ENCODE measurements at places on chromosomes 16 and 17. TPM values are rescaled to one million over a fixed set of nuclear protein-coding genes. Genes with fewer than 3 reads are reported as not detected.

DNA sequence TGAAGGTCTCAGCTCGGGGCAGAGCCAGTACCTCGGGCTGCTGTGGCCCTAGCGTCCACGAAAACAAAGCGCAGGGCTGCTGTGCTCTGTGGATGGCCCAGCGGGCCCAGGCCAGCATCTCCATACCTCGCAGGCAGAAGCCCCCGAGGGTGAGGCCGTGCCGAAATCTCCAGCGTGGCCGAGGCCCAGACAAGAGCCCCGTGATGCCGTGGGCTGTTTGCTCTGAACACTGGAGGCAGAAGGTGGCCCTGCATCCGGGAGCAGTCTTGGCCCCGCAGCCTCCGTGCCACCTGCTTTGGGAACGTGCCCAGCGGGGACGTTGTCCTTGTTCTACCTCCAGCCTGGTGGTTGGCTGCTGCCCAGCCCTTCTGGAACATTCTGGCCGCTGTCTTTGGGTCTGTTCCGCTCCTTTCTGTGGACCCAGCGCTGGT is 121.4 kb downstream of the BANP start:
- no peak for ATAC-seq

DNA sequence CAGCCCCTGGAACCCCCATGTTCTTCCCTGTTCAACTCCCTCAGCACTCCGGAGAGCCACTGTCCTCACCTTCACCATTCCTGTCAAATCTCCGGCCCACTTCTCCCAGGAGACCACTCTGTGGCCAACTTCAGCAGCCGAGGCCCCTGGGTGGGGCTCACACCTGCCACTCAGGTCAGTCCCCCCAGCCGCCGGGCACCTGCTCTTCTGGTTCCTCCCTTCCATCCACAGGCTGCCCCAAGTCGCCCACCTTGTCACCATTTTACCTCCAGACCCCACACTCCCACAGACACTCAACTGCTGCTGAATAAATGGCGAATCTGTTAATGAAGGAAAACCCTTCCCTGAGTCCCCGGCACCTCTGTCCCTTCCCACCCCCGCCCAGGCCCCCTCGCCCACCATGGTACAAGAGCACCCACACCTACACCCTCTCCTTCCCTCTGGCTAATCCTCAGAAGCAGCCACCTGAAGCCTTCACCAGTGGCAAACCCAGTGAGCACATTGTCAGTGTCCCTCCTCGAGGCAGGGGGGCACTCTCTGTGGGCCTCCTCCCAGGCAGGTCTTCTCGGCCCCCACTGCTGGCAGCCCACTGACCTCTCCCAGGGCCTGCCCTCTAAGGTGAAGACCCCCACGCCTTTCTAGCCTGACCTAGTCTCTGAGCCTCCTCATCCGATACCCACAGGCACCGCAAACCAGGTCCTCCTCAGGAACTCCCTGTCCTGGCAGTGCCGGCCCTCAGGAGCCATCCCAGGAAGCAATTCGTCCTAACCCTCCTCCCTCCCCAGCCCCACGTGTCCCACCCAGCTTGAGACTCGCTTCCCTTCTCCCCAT is 8.2 kb downstream of the CANT1 start:
- ATAC-seq: no peak

MT1E gene
- 98.8 TPM for total RNA-seq

DNA sequence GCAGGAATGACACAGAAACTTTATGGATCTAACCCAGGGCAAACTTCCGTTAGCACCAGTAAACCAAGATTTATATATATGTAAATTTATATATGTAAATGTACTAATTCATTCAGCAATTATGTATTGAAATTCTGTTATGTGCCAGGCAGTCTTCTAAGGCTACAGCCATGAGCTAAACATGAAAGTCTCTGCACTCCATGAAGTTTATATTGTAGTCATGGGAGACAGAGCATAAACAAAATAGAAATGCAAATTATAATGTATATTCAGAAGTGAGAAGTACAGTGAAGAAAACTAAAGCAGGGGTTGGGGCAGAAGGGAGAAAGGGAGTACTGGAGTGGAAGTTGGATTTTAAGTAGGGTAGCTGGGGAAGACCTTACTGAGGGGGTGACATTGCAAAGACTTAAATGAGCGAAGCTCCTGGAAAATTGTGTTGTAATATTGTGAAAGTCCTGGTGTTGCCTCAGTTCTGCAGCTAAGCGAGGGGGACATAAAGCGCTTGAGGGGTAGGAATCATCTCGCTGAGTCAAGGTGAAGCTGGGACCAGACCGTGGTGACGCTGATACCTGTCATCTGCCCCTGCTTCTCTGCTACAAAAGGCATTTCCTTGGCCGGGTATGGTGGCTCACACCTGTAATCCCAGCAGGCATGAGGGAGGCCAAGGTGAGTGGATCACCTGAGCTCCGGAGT is 64.8 kb downstream of the YPEL2 start:
- no peak for ATAC-seq

DNA sequence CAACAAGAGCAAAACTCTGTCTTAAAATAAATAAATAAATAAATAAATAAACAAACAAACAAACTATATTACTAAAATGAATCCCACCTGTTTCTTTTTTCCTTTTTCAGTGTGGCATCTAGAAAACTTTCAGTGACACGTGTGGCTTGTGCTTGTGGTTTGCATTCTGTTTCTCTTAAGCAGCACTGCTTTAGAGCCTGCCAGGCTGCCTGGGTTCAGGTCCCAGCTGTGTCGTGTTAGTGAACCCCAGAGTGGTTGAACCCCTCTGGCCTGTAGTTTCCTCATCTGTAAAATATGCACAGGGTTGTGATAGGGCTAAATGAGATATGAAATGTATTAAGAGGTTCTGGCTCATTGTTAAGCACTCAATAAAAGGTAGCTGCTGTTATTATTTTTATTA is 12.1 kb upstream of the EPN3 start:
- no peak for ATAC-seq

DNA sequence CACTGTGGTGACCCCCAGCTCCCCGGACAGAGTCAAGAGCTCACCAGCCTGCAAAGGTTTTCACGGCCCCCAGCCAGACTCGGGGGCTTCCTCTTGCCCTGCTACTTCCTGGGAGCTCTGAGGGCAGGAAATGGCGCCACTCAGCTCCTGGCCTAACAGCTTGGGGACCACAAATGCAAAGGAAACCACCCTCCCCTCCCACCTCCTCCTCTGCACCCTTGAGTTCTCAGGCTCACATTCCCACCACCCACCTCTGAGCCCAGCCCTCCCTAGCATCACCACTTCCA is 375 bp upstream of the SPN start:
- ATAC-seq: no peak

DHX58 gene
- 6.3 TPM for total RNA-seq

DNA sequence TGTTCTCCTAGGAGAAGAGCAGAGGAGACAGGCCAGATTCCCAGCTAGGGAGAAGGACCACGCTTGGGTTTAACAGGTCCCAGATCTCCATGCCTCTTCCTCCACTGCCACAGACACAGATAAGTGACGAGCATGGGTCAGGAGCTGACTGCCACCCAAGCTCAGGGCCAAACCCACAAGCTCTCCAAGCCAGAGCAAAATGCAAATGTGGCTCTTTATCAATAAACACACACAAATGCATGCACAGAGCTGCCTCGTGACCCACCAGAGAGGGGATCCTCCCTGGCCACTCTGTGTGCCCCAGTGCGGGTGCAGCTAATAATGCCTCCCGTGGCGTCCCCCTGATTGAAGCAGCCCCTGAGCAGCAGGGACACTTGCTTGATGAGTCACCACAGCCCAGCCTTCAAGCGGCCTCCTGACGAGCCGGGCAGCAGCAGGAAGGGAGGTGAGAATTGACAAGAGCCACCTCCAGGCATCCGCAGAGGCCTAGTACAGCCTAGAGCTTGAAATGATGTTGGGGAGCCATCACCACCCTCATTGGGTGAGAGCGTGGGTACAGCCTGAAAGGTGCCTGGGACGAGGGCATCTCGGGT is 143.9 kb downstream of the CCDC182 start:
- ATAC-seq: no peak

TBC1D3E gene
- total RNA-seq: not detected

DNA sequence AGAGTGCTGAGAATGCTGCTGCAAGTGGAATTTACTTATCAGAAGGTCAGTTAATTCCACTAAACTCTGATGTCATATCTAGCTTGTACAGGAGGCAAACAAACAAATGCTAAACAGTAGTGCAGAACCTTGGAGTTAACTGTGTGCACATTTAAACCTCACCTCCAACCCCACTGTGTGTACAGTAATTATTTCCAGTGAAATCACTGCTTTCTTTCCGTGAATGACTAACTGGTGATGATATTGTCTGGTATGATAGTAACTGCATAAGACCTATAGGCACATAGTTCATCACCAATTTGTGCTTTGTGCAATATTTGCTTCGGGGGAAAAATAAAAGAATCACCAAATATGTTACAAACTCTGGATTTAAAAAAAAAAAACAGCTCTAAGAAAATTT is 492.5 kb upstream of the HSBP1 start:
- no peak for ATAC-seq
